ENCODE measurements at places on chromosomes 2 and 18.

- no peak for DNase-seq
Measured at GRCh38 chr2:156956161-156956560, 301.3 kb upstream of the GALNT5 start.

DNA sequence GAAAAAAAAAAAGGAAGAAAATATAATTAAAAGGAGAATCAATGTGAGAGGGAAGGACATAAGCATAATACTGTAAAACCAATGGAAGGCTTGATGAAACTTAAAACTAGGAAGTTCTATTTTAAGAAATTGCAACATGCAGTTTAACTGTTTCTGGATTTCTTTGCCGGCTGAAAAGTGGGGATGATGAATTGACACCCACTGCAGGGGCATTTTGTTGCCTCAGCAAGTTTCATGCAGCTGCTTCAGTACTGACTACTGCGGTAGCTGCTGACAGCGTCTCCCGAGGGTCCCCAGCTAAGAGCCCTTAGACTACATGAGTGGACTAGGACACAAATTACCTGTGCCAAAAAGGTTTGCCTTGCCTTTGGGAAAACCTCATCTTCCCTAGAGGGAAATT lies 69.2 kb downstream of the B3GNT2 start:
- DNase-seq = no peak

DNA sequence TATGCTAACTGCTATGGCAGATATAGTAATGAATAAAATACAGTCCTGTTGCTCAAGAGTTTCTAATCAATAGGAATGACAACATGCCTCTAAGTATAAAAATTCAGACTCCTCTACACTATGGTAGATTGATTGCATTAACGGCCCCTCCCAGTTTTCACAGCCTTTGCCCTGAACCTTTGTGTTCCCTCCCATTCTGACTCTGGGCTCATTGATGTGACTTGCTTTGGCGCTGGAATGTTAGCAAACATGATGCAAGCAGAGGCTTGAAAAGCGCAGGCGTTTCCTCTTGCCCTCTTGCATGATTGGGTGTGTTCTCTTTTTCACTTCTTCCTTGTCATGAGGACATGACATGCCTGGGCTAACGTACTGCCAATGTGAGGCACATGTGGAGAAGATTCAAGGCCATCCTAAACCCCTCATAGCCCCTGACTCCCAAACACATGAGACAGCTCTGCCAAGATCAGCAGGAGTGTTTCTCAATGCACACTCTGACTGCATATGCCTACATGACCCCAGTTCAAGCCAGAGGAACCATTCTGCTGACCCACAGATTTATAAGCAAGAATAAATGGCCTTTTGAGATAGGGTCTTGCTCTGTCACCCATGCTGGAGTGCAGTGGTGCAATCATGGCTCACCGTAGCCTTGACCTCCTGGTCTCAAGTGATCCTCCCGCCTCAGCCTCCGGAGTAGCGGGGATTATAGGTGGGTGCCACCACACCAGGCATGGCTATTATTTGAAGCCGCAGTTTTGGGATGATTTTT lies 49.7 kb upstream of the CD28 start:
- no peak for DNase-seq

DNA sequence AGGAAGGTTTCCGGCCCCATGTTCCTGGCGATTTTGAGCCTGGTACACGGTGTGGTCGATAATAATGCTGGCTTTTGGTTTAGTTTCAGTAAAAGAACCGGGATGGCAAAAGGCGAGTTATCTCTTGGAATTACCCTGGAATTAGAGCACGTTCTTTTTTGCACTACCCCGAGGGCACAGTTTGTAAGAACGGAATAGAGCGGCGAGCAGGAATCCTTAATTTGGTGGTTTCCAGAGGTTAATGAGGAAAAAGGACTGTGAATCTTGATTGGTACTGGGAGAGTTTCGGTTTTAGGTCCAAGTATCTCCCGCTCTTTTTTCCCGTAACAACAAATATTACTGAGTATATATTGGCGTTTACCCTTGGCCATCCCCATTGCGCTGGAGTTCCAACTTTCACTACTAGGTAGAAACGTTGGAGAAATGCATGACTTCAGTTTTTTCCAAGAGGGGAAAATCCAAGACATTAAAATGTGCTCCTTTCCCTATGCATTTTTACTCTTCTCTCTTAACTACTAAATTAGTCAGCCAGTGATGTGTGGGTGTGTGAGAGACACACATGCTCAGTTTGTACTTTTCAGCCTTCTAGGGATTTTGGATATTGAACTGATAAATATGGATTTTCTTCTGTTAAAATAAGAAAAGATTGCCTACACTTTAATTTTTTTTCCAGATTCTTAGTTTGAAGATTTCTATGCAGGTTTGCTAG lies 160.8 kb downstream of the AGPS start:
- no peak for DNase-seq

- DNase-seq = no peak
Measured at GRCh38 chr2:54083021-54083420, 32.4 kb upstream of the ACYP2 start.

GRCh38 chr2:113765276-113765675 lies 8.8 kb upstream of the SLC35F5 start:
- no peak for DNase-seq

DNA sequence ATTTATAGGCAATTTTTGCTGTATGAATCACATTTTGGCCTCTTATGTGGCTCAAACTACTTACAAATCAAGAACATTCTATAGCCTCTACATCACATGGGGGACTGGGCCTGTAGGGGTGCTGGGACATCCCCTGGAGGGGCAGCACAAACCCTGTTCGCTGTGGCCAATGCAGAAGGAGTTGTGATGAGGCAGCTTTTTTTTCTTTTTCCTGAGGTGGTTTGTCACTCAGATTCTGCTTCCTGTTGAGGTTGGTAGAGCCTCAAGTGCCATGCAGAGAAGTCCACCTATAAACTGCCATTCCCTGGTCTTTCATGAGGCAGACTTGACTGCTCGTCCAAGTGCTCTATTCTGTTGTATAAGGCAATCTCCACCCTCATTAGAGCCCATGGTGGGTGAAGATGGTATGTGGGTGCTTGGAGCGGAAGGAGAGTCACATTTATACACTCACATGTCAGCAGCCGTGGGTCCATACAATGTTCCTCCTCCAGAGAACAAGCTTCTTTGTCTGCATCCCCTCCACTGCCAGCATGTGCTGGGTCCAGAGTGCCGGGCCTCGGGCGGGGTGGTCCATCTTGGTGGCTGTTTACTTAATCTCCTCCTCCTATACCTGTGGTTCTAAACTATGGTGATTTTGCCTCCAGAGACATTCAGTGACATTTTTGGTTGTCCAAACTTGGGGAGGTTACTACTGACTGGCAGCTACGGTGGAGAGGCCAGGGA lies 120.3 kb downstream of the ACOXL start:
- DNase-seq = peak; percentile 25

GRCh38 chr2:198188982-198189381 lies 384.6 kb downstream of the PLCL1 start:
- DNase-seq = no peak

- DNase-seq = no peak
Measured at GRCh38 chr18:78559584-78559983, 420.0 kb upstream of the SALL3 start.

DNA sequence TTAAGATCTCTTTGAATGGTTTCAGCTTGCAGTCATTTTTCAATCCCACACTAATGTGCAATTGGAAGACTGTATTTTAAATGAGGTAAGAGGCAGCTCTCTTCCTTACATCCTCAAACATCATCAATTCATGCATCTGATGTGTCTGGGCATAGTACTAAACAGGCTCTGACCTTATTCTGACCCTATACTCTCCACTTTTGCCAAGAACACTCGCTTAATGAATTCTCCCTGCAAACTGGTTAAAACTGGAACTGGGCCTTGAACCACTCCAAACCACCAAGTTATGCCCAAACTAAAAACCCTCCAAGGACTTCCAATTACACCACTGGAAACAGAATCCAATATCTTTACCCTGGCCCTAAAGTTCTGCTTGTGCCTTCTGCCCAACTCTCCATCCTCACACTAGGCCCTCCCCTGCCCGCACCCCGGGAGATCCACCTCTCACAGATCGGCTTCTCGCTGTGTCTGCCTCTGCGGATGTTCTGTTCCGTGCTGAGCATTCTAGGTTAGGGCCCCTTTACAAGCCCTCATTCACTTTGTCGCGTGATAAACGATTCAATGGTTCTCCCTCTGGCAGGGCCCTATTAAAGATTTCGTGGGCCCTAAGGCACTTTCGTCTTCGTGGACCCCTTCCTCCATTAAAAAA lies 1.2 kb downstream of the M1AP start:
- DNase-seq = no peak

GRCh38 chr2:197828464-197829135 lies 24.2 kb downstream of the PLCL1 start:
- DNase-seq = no peak

DNA sequence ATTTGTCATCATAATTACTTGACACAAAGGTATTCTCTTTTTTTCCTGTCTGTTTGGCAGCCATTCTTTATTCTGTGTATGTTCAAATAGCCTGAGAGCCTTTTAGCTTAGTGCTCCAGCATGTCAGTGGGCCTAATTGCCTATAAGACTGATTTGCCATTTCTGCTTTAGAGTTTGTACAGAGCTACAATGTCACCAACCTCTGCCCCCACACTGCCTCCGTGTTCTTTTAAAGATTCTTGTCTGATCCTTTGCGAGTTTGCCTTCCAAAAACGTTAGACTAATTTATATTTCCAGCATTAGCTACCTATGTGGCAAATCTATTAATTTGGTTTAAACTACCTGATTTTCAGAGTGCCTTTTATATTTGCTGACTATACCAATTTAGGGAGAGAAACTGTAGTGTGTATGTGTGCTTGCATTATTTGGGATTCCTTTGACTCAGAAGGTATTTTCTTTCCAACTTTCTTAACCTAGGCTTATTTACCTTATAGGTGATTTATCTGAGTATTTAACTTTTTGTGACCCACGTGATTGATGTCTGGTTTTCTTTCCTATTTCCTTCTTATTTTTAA lies 70.8 kb downstream of the FAM117B start:
- DNase-seq = no peak

DNA sequence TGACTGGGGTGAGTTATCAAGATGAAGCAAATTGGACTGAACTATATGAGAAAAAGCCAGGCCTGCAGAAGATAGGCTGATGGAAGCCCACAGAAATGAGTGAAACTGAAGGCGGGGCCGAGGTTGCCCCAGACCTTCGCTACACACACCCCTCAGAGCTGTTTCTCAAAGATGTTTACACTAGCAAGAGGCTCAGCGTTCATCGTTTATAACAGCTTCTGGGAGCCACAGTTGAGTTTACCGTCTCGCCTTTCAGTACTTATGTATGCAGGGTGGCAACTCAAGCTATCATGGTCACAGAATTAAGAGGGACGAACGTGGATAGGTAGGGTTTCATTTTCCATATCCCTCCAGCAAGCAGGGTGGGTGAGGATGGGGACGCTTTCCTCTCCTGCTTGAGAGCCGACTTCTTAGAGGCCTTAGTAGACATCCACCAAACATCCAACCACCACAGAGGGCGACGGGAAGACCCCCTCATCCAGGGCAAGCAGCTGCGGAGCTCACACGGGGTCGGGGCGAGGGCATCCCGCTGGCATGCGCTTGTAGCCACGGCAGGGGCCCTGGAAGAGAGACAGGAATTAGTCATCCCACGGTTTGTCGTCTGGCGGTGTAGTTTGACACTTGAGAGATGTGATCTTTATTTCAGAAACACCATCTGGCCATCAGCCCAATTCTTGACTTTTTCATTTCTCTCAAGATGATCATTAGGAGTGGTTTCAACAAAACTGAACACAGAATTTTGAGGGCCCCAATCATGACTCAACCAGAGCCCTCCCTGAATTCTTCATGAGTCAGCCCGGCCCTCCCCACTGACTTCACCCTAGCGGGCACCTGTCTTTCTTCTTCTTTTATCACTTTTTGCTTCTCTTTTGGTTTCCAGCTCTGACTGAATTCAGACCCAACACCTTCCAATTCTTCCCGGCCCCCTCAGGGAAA lies 109.1 kb upstream of the CTDP1 start:
- no peak for DNase-seq

DNA sequence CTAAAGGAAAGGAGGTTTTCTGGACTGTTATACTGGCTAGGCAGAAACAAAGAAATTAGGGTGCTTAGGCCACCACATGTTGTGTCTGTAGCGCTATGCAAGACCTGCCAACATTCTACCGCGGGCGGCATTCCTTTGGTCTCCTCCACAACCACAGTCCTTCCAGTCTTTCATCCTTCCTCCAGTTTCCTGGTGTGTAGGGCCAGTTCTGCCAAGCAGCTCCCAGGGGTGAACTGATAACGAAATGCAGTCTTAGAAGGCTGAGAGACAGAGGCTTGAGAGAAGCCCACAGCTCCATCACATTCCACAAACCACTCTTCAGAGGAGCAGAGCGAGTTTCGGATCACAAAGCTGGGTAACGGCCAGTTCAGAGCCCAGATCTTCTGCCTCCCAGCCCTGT lies 19.5 kb upstream of the CXXC1 start:
- no peak for DNase-seq

GRCh38 chr18:34694591-34695165 lies 15.4 kb upstream of the DTNA start:
- no peak for DNase-seq

DNA sequence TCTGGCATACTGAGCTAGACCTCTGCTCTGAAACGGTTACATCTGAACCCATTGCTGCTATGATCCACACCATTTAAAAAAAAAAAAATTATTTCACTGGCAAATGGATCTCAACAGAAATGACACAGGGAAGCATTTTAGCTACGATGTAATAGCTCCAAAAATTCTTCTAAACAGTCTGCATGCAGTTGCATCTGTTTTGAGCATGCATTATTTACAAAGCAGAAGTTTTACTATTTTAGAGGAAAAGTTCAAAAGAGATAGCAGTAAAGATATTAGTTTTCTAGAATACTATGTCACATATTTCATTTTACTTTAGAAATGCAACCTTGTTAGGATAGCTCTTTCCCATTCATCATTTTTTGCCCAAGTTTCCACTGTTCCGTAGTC lies 265.7 kb downstream of the MEIS1 start:
- no peak for DNase-seq

- DNase-seq = no peak
Measured at GRCh38 chr2:237124820-237125219, 39.1 kb downstream of the COPS8 start.

DNA sequence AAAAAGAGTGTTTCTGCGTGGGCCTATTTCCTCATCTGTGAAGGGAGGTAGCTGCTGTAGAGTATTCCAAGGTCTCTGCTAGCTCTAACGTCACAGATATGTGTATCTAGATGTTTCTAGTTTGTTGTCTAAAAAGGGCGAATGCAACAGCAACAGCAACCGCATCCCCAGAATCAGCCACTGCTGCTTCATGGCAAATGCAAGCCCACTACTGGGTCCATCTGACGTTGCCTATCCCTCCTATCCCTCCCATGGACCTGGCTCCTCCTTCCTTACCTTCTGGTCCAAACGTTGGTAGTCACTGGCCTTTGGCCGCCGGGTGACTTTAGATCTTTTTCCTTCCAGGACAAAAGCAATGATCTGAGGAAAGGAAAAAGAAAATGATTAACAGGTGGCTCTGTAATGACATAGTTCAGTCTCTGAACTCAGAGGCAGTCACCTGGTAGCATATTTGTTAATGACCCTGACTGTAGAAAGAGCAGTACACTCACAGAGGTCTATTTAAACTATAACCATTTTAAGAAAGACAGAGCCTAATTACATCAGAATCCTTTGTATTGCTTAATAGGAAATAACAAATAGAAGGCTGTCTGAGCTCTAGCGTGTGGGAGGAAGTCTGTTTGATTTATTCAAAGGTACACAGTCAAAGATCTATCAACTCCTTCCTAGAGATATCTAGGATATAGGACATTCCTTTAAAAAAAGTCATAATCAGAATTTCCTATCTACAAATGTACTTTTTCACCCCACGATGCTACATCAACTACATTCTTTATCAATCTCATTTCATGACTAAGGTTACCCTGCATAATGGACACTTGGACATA lies 2.9 kb downstream of the TGOLN2 start:
- DNase-seq = no peak

GRCh38 chr2:12107939-12108338 lies 361.5 kb downstream of the LPIN1 start:
- no peak for DNase-seq

Data from T-helper 9 cell (primary cell).